Liver (tissue), 10 donors: ENCODE measurements at places on chromosomes 12 and 14. TPM values are rescaled to one million over a fixed set of nuclear protein-coding genes. Genes with fewer than 3 reads are reported as not detected.

DNA sequence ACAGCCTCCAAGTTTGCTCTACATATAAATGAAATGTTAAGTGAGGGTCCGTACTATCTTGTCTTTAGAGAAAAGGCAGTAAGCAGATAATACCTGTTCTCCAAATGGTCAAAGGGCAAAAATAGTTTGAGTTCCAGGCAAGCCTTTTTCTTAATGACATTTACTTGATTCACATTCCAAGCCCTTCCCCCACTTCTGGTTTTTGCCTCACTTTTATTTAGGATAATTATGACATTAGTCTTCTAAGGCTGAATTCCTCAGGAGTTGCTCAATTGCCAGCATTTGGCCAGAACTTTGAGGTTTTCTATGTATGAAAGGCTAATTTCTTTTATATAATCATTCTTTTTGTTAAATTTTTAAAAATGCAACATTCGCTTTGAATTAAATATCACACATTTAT, 62.5 kb upstream of the DUSP6 start:
- no peak for DNase-seq

- DNase-seq: no peak
These were observed 194.4 kb downstream of the KIF26A start for GRCh38 chr14:104332634-104333270.

SLCO1B1 gene
- 218 TPM for total RNA-seq

- DNase-seq: no peak
These were observed 158.7 kb downstream of the EGLN3 start for GRCh38 chr14:33792009-33792719.

DNA sequence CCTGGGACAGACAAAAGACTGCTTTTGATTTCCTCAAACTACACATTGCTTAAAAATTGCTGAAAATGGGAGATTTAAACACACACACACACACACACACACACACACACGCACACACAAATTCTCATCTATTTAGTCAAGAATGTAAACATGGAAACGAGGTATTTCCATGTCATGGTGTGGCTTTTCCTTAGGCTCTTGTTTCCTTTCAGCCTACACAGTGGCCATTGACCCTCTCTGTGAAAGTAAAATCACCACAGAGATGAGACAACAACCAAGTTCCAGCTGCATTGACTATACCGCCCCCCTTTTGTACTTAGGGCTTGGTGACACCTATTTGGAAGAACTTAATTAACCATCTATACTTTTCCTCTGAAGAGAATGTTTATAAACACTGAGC, 41.9 kb downstream of the TTC8 start:
- no peak for DNase-seq

CCDC177 gene
- not detected for total RNA-seq

FIGNL2 gene
- 0.70 TPM for total RNA-seq

- DNase-seq: no peak
These were observed 67.2 kb upstream of the SYT1 start for GRCh38 chr12:78797196-78797931.

COCH gene
- 0.33 TPM for total RNA-seq

IL23A gene
- total RNA-seq: 0.25 TPM

PTPRQ gene
- 0.05 TPM for total RNA-seq

GRCh38 chr12:9906873-9907272, 25.3 kb downstream of the CLEC2A start:
- DNase-seq: no peak

GRCh38 chr14:103688441-103688840, 26.8 kb downstream of the XRCC3 start:
- DNase-seq: no peak

FAM181A gene
- total RNA-seq: not detected

- no peak for DNase-seq
These were observed 7.0 kb upstream of the BCAT1 start for GRCh38 chr12:24955853-24956252.

ADCY4 gene
- 7.2 TPM for total RNA-seq

DNA sequence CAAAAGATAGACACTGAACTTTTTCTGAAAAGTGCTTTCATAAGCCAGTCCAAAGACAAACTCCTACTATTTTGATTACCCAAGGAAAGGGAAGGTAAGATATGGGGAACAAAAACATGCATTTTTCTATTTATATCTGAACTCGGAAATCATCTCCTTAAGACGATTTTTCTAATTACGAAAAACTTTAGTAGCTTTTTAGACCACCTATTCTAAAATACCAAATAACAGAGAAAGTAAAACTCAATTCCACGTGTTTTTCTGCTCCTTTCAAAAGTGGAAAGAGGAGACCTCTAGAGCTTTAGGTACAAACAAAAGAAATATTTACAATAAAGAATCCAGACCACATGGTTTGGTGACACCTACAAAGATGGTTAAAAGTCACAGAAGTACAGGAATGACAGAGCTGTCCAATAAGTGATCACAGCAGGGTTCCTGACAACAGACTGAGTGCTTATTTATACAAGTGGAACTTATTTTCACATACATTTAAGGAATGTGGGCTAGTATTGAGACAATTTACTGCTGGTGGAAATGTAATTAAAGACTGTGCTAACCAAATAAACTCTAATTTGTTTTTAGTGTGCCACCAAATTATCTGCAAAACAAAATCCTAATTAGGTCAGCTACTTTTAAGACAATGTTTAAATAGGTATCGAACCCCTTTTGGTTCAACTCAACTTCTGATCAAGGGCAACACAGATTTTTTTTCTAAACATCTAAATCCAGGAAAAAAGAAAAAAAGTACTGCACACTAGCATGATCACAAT, 2.4 kb downstream of the LRIG3 start:
- no peak for DNase-seq

- DNase-seq: no peak
These were observed 44.8 kb downstream of the BCL2L14 start for GRCh38 chr12:12115514-12115913.

GRCh38 chr14:102490456-102490855, 19.1 kb downstream of the ANKRD9 start:
- no peak for DNase-seq

DNA sequence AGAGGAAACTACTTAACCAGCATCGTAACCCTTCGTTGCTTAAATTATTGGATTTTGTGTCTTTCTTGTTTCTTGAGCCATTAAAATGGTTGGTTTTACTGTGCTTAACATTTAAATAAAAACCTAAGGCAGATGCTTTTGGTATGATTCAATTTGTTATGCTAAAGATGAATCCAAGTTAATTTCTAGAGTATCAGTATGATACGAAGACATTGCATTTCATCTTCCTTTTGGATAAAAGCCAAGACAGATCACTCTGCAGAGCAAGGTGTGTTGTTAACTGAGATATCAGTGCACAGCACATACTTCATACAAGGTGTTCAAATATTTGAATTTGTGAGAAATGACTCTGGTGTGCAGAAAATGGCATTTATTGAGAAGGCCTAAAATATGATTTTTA, 480.5 kb downstream of the PCNX1 start:
- no peak for DNase-seq

GRCh38 chr14:86168371-86168770, 638.4 kb downstream of the FLRT2 start:
- no peak for DNase-seq

DNA sequence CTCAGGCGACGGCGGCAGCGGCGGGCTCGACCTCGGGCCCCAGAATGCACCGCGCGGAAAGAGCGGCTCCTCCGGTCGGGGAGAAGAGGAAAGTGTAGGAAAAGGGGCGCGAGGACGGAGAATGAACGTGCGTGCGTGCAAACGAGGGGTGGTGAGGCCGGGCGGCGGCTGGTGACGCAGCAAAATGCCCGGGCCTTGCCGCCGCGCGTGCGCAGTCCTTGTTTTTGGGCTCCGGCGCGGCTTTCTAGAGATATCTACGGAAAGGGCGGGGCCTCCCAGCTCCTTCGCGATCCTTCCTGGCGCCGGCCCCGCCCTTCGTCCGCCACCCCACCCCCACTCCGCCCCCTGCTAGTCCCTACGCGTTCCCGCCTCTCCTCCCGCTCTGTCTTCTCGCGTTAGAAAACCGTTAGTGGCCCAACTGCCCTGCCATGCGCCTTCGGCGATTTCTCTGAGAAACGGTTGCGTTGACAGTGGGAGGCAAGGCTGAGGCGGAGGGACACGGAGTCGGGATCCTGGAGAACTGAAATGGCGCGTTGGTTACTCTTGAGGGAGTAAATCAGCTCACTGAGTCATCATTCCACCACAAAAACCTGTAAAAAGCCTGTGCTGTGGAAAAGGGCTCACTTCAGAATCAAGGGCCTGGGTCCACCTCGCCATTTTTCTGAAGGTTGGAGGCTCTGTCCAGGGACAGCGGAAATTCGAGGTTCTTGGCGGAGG, at the start of gene PTGES3:
Gene PTGES3 (minus strand): TSS at position 156 of the 717 bp plus-strand sequence. CDS start 285 bp downstream, outside the sequence.
- peak; percentile 98 for DNase-seq

GPR135 gene
- total RNA-seq: 2.9 TPM

GRCh38 chr12:68374307-68374982, 42.3 kb upstream of the MDM1 start:
- no peak for DNase-seq

- DNase-seq: peak; percentile 19
These were observed 85.0 kb downstream of the PAPOLA start for GRCh38 chr14:96586921-96587822.

GRCh38 chr14:20455355-20456300, 602 bp downstream of the APEX1 start:
- no peak for DNase-seq

RNF34 gene
- 27.7 TPM for total RNA-seq

GUCY2C gene
- total RNA-seq: not detected

DNA sequence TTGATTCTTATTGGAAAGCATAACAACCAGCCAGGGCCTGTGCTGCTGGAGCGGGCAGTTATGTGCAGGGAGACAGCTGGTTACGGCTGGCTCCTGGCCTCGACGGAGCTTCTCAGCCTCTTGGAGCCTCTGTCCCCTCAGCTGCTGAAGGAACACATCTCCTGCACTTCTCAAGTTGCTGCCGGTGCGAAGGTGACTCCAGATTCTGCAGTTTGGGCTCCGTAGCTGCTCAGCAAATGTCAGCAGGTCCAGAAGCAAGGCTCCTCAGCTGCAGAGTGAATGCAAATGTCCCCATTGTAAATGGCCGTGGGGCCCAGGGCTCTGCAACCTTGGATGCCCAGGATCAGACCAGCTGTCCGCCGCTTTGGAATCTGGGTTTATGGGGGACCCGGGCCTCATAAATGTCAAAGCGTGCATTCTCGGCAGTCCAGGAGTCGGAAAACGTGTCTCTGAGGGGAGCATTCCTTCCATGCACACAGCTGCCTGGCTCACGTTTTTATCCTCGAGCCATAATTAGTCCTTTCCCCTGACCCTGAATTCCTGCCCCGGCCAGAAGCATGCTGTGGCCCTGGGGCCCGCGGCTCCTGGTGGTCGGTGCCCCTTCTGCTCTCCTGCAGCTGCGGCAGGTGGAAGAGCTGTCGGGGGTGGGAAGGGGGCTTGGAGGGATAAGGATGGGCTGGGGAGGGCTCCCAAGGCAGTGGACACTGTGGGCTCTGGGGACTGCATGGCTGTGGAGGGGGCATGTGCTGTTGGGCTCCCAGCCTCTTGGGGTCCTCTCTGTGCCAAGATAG, 106.0 kb downstream of the KIF26A start:
- DNase-seq: no peak

GRCh38 chr14:104048758-104049507, 36.6 kb upstream of the ASPG start:
- DNase-seq: no peak

ANKRD33 gene
- total RNA-seq: not detected

TPH2 gene
- not detected for total RNA-seq

DNA sequence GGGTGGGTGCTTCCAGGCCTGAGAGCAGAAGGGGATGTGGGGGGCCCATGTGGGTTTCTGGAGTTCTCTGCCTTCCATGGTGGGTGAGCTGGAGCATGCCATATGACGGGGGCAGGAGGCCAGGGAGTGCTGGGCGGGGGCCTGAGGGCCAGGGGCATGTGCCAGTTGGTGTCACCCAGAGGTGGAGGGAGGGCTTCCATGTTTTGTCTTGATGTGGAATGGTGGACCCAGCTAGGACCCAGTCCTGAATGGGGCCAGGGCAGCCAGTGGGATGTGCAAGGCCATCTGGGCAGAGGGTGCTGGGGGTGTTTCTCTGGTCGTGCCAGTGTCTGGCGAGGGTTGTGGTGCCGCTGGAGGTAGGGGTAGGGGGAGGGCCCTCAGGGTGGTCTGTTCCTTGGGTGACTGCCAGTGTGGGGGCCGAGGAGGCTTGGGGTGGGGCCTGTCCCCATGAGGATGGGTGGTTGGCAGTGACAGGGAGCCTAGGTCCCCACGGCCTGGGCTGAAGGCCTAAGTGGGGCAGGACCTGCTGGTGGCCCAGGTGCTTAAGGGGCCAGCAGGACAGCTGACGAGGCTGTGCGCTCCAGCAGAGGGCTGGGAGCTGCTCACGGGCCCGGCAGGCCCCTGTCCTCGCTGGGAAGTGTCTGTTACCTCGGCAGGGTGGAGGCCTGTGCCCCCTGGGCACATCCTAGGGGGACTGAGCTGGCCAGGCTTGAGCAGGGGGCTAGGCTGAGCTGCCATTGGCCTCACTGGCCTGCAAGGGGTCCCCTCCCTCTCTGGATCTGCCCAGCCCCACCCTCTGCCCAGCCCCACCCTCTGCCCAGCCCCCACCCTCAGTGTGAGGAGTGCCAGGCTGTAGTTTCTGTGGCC, 26.8 kb downstream of the CEP170B start:
- DNase-seq: no peak

DNA sequence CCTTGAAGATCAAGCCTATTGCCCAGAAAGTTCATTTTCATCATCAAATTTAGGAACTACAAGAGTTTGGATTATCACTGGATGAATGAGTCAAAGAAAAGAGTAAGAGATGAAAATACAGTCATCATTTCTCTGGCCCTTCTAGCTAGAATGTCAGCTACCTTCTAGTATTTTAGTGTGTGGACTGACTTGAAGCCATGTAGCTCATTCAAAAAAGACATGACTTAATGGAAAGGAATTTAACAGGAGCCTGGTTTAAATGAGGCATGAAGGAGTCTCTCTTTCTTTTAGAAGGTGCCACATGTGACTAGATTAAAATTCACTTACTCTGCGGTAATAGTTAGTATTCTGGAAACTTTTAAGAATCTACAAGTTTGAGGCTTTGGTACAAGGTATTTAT, 7.1 kb downstream of the PTHLH start:
- DNase-seq: no peak
